Mesothelial cell of epicardium (in vitro differentiated cells): ENCODE measurements at places on chromosomes 16 and 17. TPM values are rescaled to one million over a fixed set of nuclear protein-coding genes. Genes with fewer than 3 reads are reported as not detected.

WFDC1 gene
- 2.2 to 3.0 TPM (median 2.6 TPM) in 3 replicates for total RNA-seq

CPNE7 gene
- total RNA-seq = 1.2 to 1.7 TPM (median 1.2 TPM) in 3 replicates

DNA sequence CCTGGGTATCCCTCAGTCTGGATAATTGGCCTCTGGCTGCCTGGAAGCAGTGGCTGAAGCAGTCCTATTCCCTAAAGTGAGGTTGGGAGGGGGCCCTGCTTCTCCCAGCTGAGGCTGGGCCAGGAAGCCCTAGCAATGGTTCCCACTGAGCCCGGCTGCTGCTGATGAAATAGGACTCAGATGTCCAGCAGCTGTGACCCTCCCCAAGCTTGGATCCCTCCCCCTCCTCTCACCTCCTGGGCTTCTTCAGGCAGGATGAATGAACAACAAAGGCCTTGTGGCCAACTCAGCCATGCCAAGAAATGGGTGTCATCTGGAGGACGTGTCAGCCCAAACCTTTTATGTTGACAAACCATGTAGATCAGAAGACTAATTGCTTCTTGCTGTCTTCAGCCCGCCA is 42.0 kb downstream of the AXIN2 start:
- H3K27me3 ChIP-seq = no peaks in the 10 kb centered on the region
- peaks cover 48% of the 10 kb centered on the region for H3K4me1 ChIP-seq
- H3K27ac ChIP-seq = no peak overlapping the region
- no peak overlapping the region for H3K4me3 ChIP-seq

LLGL1 gene
- 70.8 to 72.5 TPM (median 72.1 TPM) in 3 replicates for total RNA-seq
